ENCODE measurements at places on chromosomes 6 and 20.
A peak's percentile ranks its signal among the peaks of the same experiment; 100 is the strongest.

DNA sequence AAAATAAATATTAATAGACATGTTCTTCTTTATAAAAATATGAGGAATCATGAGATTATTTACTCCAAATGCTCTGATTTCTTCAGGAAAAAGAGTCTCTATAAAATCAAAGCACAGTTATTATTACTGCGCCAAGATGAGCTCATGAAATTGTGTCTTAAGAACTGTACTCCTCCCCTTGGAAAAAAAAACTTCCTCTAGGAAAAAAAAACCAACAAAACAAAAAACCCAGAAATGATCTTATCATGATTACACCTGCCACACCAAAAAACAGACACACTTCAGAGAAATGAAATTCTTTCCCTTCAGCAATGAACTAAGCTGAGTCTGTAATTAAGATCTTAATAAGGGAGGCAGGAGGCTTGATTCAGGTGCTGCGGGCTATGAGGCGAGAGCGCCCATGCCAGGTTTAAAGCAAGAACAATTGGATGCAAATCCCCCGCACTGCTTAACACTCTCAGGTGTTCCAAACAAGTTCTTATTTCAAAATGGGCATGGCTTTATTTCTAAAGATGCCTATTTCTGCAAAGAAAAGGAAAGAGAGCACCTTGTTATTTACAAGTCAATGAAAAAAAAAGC is 9.1 kb downstream of the NEDD9 start:
- DNase-seq: no peak

DNA sequence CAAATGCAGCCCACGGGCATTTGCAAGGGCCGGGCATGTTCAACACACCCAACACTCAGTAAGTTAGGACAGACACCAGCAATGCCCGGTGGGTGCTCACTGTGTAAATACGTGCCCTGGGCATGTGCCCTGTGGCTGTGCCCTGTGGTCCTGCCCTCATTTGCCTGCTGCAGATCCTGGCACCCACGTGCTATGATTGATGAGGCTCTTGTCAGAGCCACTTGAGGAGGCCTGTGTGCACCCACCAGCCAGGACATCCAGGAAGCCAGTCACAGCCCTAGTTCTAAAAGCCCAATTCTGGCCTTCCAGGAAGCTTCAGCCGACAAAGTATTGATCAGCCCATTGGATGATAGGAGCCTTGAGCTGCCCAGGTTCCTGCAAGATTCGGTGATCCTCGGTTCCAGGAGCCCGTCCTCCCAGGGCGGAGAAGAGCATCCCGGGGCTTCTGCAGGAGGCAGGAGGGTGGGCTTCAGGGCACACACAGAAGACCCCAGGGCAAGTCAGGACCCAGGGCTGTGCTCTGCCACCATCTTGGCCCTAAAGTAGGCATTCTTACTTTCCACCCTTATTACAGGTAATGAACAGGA is 223.9 kb downstream of the PREX1 start:
- no peak for DNase-seq

DNA sequence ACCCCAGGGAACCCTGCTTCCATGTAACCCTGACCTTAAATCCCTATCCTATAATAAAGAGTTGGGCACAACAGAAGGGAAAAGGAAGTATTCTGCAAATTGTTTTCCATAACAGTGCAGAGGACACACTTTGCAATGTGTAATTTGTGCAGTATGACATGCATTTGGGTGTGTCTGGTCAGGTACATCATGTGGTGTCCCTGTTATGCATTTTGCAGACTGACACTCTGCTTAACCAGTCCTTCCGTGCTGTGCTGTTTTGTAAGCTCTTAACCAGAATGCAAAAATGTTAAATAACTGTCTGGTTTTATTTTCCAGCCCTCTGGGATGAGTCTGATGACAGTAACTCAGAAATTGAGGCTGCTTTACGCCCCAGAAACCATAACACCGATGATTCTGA is 57.0 kb upstream of the XRN2 start:
- no peak for DNase-seq

DNA sequence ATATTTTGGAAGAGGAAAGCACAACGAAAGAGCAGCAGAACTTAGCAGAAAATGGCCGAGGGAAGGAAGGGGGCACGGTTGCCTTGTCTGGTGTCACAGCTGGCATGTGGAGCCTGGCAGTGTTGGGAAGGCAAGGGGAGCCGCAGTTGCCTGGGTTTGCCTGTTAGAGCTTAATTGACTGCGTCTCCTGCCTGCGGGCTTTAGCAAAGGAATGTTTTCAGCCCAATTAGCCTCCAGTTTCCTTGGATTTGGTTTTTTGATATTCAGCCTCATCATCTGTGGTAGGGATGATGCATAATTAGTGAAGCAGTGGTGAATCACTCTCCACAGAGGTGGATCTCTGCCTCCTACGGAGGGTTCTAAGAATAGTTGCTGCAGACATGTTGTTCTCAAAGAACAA is 832.6 kb downstream of the QKI start:
- DNase-seq: no peak

DNA sequence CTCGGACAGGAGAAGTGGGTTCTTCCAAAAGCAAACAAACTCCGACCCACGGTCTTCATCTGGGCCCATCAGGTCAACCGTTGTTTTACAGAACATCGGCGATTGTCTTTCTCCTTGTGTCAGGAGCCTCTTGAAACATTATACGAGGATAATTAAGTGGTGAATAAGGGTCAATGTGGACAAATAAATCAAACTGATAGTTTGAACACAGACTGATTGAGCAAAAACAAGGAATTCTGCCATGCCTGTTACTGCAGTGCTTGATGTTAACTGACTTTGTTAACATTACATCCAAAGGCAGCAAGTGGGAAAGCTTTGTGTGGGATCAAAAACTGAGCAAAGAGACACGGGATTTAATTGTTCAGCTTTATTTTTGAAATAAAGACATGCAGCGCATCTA is 101.1 kb upstream of the IFNGR1 start:
- no peak for DNase-seq

DNA sequence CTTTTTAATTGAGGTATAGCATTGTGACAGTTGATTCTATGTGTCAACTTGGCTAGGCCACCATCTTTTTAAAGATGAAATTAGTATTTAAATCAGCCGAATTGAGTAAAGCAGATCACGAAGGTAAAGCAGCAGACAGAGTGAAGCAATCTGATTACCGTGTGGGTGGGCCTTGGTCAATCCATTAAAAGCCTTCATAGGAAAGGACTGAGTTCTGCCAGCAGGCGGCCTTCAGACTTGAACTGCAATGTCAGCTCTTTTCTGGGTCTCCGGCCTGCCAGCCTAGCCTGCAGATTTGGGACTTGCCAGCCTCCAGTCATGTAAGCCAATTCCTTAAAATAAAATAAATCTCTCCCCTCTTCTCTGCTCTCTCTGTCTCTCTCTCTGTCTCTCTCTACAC is 22.4 kb upstream of the TGM2 start:
- no peak for DNase-seq

- DNase-seq: no peak
These were observed 278.4 kb upstream of the PTCHD4 start for GRCh38 chr6:48389146-48390043.

DNA sequence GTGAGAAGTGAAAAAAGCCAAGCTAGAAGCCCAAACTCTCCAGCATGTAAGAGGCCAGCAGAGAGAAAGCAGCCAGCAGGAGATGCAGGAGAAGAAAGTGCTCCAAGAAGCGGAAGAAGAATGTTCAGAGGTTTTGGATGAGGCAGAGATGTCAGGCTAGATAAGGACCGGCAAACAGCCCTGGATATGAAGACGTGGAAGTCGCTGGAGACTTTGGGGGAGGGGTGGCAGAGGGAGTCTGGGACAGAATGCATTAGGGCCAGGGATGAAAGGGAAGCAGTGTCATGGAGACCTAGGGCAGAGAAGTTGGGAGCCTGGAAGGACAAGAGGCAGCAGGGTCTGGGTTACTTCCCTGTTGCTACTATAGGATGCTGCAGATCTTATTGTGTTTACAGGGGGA is 5.3 kb upstream of the SCUBE3 start:
- no peak for DNase-seq

DNA sequence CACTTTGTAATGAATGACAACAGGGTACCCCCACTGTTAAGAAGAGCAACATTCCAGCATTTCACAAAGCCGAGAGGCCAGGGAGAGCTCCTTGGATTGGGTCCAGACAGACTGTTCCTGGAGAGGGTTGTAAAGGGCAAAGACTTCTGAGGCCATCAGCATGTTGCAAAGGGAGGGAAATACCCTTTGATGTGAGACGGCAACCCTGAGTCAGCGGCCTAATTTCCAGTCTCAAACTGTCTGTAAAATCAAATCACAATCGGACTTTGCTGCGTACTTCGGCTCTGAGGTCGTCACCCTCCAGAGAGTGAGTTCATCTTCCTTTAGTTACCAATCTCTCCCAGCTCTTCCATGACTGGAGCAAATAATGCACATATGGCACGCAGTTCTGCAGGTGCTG is 101.0 kb upstream of the DTNBP1 start:
- no peak for DNase-seq

DNA sequence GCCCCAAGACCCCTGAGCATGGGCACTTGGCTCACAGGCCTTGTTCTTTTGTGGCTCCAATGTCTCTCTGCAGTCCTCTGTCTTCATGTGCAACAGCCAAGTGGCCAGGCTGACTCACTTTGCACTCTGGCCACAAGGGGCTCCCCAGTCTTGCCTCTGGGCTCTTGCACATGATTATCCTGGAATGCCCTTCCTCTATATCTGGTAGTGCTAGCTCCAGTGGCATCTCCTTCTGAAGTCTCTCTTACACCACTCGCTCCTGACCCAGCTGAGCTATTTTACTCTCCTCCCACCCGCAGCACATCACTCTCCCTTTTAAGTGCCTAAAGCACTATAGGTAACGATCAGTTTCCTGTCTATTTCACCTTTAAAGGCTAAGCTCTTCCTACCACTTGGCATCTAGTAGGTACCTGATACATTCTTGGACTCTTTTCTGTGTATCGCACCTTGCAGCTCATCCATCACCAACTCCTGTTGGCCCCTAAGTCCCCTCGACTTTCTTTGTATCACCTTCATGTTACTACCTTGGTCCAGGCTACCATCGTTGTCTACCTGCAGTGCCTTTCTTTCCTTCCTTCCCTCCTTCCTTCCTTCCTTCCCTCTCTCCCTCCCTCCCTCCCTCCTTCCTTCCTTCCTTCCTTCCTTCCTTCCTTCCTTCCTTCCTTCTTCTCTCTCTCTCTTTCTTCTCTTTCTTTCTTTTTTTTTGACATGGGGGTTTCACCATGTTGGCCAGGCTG is 211.9 kb upstream of the RNF24 start:
- no peak for DNase-seq

DNA sequence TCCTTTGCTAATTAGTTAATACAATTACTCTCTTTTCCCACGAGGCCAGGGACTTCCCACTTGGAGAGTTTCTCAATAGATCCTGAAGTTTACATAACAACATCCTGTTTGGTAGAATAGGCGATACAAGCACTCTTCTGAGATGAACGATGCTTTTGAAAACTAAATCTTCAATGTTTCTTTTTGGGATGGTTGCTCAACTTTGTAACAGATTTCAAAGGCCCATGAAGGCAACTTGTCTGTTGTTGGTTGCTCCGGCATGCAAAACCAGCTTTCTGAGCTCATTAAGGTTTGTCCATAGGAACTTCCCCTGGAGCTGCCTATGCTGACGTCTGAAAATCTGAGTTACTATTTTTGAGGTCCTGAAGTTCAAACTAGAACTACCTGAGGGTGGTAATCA is 25.9 kb upstream of the ROS1 start:
- no peak for DNase-seq

DNA sequence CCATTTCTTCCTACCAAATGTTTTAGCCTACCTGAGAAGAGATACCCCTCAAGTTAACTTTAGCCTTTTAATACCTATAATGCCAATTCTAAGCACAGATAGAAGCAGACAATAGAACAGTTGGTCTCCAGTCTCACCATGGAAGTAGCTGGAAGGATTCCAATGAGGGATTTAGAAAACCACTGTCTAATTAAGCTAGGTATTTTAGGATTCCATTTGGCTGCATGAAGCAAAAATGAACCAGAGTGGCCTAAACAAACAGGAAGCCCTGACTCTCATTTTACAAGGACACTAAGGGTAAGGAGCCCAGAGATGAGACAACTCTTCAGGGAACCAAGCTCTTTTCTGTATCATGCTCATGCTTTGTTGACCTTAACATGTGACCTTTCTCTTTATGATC is 199.2 kb downstream of the ALDH8A1 start:
- DNase-seq: no peak

DNA sequence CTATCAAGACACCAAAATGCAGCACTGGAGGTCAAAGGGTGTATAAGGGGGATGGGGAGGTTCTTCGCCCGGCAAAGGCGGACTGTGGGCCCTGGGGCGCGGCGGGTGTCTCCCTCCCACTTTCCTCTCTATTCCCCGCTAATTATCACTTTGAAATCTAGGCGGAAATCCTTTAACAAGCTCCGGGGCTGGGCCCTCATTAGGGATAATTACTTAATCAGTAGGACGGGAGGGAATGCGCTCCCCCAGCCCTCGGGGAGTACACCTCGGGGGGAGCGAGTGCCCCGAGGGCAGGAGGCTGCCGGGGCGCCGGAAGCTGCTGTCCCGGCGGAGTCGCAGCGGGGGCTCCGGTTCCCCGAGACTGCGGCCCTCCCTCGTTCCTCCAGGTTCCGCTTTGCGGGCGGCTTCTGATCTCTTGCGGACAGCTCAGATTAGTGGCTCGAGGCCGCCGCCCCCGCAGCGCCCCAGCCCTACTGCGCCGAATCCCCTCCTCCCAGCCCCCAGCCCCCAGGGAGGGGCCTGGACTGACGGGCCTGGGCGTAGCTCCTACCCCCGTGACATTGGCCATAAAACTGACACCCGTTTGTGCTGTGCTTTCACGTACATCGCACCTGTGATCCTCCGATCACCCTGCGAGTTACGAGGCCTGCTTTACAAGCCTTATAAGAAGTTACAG is 14.7 kb downstream of the MUCL3 start:
- peak; percentile 80 for DNase-seq

- DNase-seq: no peak
These were observed 4.2 kb downstream of the GPR31 start for GRCh38 chr6:167153521-167153959.

- DNase-seq: no peak
These were observed 11.4 kb downstream of the CRISP3 start for GRCh38 chr6:49732781-49733180.

DNA sequence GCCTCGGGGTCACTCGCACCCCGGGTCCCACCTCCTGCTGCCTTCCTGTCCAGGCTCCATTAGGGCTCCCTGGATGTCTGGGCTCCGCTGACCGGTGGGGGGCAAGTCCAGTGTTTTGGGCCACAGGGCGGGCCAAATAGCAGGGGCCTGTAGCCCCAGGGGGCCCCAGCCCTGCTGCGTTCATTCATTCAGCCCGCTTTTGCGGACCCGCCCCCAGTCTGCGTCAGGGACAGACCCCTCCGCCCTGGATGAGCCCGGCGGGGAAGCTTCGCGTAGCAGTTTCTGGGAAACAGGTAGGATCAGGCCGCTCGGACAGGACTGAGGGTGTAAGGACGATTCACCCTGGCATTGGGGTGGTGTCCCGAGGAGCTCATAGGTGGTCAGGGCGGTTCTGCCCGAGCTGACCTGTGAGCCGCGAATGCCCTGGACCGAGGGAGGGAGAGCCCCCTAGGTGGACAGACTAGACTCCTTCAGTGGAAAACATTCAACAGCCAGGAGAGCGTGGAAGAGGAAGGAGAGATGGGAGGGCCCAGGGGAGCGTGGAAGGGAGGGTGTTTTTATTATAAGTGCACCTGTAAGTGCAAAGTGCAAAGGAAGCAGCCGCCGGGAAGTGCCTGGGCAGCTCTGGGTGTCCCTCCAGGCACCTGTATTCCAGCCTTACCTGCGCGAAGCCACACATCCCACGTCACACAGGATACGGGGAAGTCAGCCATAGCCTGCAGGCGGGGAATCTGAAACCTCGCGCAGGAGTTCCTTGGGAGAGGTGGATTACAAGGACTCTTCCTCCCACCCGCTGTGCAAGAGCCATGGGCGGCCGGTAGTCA is 662 bp downstream of the ENTPD6 start:
- DNase-seq: no peak

Data from GM12891 (cell line).